ENCODE measurements at places on chromosomes 11 and 22.

DNA sequence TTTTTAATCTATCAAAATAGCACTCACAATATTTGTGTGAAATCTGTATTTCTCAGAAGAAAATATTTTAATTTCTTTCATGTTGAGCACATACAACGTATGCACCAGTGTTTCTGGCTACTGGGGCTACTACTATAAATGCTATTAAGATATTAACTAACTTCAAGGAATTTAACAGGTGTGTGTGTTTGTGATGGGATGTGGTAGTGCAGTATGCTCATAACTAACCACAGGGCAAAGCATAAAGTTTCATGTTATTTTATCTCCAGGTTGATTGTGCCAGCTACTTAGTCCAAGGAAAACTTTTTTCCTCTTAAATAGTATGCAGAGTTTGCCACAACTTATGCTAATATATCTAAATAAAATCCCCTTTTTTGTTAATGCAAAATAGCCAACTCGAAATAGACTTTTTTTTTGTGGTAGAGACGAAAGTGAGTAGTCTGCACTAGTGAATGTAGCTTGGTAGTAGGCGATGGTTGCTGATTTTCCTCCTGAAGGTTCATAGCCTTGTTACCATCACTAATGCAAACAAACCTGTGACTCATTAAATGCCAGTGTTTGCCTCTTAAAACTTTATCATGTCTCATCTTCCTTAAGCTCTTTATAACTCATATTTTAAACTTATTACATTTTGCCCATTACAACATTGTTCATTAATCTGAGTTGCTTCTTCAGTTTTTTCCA, 565.5 kb upstream of the ANO3 start:
- no peak for DNase-seq

GRCh38 chr11:112670806-112671570, 290.2 kb upstream of the NCAM1 start:
- DNase-seq: no peak

DNA sequence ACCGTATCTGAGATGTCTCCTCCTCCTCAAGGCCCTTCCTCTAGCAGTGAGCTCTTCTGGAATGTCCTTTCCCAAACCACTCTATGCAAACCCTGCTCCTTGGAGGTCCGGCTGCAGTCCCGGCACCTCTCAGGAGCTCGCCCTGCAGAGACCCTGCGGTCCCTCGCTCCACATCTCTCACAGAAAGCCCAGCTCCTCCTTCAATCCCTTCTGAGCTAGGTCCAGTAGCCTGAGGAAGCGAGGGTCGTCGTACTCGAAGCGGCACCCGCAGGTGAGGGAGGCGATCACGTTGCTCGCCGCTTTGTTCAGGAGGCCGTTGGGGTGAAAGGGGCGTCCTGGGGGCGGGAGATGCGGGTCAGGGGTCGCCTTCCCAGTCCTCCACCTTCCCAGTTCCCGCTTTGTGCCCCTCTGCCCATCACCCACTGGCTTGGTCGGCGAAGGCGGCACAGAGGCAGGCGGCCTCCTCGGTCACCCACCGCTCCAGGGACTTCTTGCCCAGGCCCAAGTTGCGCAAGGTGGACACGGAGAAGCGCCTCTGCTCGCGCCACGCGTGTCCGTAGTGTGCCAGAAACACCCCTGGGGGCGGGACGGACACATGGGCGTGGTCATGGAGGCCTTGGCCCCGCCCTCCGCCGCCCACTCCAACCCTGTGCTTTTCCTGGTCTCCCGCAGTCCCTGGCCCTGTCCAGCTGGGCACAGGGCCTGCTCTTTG, 21.5 kb upstream of the CYP2D6 start:
- no peak for DNase-seq

DNA sequence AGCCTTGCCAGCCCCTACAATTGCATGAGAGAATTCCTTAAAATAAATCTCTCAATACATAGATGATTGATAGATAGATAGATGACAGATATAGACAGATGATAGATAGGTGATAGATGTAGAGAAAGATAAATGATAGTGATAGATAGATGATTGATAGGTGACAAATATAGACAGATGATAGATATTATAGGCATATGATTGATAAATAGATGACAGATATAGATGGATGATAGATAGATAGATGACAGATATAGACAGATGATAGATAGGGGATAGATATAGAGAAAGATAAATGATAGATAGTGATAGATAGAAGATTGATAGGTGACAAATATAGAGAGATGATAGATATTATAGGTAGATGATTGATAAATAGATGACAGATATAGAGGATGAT, 564.6 kb downstream of the ETS1 start:
- no peak for DNase-seq

GRCh38 chr22:43088627-43088983, 586 bp downstream of the TTLL1 start:
- no peak for DNase-seq

- DNase-seq: no peak
Observed at GRCh38 chr11:43377389-43377788, 18.7 kb downstream of the TTC17 start.

- no peak for DNase-seq
Observed at GRCh38 chr11:60348116-60348515, 21.1 kb downstream of the MS4A6E start.

DNA sequence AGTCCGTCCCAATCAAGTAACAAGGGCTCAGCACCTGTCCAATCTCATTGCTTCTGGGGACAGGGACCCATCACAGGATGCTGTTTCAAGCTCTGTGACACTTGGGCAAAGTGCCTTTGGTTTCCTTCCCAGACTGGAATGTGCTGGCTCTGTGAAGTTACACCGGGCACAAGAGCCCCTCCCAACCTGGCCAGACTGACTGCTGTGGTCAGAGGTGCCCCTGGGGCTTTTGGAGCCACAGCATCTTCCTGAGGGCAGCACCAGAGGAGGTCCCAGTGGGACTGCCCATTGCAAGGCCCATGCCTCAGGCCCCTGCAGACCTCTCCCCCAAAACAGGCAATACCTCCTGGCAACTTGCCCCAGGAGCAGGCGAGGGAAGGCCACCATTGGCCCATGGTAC, 155.2 kb upstream of the GRK3 start:
- no peak for DNase-seq

GRCh38 chr22:44127356-44127755, 53.4 kb upstream of the PARVG start:
- no peak for DNase-seq

- no peak for DNase-seq
Observed at GRCh38 chr11:10488934-10489691, 34.0 kb downstream of the AMPD3 start.

GRCh38 chr11:63599211-63600122, 14.8 kb downstream of the PLAAT3 start:
- DNase-seq: no peak

DNA sequence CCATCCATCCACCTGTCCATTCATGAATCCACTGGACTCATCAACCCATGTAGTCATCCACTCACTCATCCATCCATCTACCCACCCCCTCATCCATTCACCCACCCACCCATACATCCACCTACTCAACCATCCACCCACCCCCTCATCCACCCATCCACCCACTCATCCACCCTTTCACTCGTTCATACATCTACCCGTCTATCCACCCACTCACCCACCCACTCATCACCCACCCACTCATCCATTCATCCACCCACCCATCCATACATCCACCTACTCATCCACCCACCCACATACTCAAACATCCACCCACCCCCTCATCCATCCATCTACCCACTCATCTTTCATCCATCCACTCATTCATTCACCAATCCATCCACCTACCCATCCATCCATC, 37.7 kb downstream of the RTL6 start:
- DNase-seq: no peak

DNA sequence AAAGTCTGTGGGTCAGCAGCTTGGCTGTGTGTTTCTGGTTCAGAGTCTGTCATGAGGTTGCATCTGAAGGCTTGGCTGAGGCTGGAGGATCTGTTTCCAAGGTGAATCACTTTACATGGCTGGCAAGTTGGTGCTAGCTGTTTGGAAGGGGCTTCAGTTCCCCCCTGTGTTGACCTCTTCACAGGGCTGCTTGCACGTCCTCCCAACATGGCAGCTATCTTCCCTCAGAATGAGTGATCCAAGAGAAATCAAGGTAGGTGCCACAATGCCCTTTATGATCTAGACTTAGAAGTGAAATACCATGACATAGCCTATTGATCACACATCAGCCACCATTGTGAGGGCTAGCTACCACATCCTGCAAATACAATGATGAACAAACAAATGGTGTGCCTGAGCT, 9.9 kb downstream of the APOA4 start:
- DNase-seq: no peak

DNA sequence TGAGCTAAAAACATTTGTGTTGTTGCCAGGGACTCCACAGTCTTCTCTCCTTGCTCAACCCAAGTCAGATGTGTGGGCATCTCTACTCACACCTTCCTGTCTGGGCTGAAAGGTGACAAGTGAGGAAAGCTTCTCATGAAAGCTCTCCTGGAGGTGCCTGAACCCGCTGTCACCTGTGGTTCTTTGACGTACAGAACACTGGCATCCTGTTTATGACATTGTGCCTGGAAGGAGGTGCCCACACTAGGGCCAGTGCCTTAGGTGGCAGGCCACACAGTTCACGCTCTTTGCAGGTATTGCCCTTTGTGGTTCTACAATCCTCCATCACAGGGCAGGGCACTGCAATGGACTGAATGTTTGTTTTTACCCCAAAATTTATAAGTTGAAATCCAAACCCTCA, 108.5 kb downstream of the CD44 start:
- DNase-seq: peak; percentile 91

GRCh38 chr11:77038029-77038824, 4.0 kb downstream of the B3GNT6 start:
- DNase-seq: no peak

All from CD4-positive, alpha-beta T cell treated with Interleukin-4 for 4 hours (primary cell).